ENCODE measurements at places on chromosomes 13 and 19. TPM values are rescaled to one million over a fixed set of nuclear protein-coding genes. Genes with fewer than 3 reads are reported as not detected.

The PTPRS gene
- total RNA-seq, result 15.6 TPM

The VSIG10L gene
- 2.1 TPM for total RNA-seq

The NRTN gene
- 2.9 TPM for total RNA-seq

DNA sequence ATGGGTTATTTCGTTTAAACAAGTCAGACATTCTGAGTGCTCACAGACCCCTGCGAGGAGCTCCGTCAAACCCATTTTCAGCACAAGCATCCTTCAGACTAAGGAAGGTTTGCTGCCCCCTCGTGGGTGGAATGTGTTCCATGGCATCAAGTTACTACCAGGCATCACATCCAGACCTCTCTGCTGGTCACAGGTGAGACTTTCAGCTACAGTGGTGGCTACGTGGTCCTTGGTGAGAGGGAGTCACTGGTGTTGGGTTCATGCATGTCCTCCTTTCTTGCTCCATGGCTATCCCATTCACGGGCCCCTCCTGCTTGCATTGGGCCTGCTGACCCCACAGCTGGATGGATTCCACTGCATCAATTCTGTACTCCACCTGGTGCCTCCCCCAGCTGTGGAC, 9.1 kb upstream of the LILRB5 start:
- no peak overlapping the region for H3K4me3 ChIP-seq
- peak; percentile 78 for DNase-seq
- H3K36me3 ChIP-seq, result no peaks in the 10 kb centered on the region
- H3K4me1 ChIP-seq, result no peaks in the 10 kb centered on the region
- no peaks in the 10 kb centered on the region for H3K27me3 ChIP-seq

DNA sequence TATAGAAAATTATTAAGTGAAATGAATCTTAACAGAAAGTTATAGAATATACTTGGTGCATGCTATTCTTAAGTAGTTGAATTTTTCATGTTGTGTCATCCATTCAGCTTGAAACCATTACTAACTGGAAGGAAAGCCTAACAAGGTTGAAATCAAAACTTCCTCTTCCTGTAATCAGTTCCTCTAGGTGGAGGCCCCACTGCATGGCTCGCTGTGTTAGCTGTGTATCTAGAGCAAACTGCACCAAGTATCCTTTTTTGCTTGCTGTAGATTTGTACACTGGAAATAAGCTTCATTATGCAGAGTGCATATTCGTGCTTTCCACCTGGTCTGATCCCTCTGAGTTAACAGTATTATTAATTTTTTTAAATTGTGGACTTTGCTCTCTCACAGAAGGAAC, 1146.1 kb downstream of the EFNB2 start:
- no peaks in the 10 kb centered on the region for H3K27me3 ChIP-seq
- no peak overlapping the region for H3K4me3 ChIP-seq
- no peaks in the 10 kb centered on the region for H3K4me1 ChIP-seq
- no peaks in the 10 kb centered on the region for H3K36me3 ChIP-seq
- H3K27ac ChIP-seq, result no peak overlapping the region

DNA sequence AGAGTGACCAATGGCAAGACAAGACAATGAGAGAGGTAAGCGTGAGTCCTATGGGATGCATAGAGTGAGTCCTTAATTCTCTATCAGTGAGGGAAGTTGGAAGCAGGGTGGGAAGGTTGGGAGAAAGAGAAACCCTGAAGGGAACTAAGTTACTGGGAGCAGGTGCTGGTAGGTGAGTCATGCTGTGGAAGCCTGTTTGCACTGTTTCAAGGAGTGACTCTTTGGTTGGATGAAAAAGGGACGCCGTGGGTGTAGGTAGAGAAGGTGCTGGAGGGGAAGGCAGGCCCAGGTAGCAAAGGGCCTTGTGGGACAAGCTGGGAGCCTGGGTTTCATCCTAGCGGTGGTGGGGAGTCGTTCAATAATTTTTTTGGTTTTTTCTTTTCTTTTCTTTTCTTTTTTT, 21.9 kb downstream of the IGFL1 start:
- no peak overlapping the region for H3K27ac ChIP-seq
- no peaks in the 10 kb centered on the region for H3K27me3 ChIP-seq
- H3K4me1 ChIP-seq, result no peaks in the 10 kb centered on the region
- H3K4me3 ChIP-seq, result no peak overlapping the region

Measured in colonic mucosa (tissue), 4 donors.